ENCODE measurements at places on chromosomes 6 and 20. TPM values are rescaled to one million over a fixed set of nuclear protein-coding genes. Genes with fewer than 3 reads are reported as not detected.

The RCAN2 gene
- total RNA-seq = 0.21 TPM

The PDE7B gene
- total RNA-seq = 16.0 TPM

The TAGAP gene
- total RNA-seq = 183 TPM

The PDSS2 gene
- total RNA-seq = 14.2 TPM

The SIGLEC1 gene
- not detected for total RNA-seq

Measured in activated CD4-positive, alpha-beta T cell treated with anti-CD3 and anti-CD28 coated beads, Interleukin-2, amount 10 ng/mL, durations not matched to agents 24 days and 14 days (primary cell).